ENCODE measurements at places on chromosomes 5 and 9.

DNA sequence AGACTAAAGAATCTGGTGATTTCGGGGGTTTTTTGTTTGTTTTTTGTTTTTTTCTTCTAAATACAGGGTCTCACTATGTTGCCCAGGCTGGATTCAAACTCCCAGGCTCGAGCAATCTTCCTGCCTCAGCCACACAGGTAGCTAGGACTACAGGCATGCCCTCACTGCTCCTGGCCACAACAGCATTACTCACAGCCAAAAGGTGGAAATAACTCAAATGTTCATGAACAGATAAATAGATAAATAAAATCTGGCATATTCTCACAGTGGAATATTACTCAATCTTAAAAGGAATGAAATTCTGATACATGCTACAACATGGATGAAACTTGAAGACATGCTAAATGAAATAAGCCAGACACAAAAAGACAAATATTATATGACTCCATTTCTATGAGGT is 19.8 kb upstream of the RAD23B start:
- no peak for DNase-seq

- DNase-seq: no peak
Observed at GRCh38 chr9:131289301-131290035, at the start of gene PLPP7. PLPP7 (plus strand) TSS chr9:131289723; CDS start chr9:131289998, 275 bp downstream.

DNA sequence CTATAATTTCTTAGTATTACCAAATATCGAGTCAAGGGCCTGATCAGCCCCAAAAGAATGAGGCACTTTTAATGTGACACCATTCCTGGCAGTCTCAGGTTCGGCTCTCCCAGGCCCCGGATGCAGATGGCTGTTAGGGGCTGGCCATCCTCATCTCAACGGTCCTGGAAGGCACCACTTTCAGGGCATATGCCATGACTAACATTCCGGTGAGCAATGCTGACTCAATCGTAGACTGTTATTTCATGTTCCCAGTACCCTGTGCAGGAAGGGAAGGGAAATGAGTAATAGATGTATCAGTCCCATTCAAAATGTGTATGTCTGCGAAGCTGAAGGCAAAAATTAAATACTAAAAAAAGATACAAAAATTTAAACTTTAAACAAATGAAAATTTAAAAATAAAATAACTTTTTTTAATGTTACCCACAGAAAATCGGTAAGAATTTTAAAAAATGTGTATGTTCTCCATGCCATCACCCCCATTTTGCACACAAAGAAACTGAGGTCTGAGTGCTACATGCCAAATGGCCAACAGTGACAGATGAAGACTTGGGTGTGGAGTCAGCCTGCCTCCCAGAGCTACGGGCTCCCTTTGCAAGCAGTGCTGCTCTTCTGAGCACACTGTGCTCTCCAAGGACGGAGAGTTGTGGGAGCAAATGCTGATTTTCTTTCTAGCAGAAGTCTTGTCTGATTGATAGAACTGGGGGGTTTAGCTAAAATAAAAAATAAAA is 79.0 kb downstream of the GLDC start:
- DNase-seq: peak; percentile 19

GRCh38 chr5:5140479-5141338 is 579 bp downstream of the ADAMTS16 start:
- no peak for DNase-seq

GRCh38 chr5:175471628-175472027 is 6.7 kb upstream of the SFXN1 start:
- DNase-seq: no peak

DNA sequence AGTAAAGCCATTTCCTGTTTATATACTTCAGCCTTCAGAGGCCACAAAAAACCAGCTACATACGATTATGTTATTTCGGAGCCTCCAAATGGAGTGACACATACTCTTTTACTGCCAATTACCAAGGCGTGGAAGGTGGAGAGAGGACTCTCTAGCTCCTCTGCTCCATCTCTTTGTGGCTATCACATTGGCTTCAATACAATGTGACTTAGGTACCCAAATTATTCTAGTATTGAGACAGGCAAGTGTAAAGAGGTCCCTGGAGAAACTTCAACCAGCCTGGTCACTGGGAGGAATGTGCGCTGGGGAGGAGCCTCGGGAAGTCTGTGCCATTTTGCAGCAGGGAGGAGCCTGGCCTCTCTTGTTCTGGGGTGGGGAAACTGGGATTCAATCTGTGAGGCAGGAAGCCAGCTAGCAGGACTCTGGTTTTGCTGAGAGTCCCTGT is 85.8 kb upstream of the TAS2R1 start:
- no peak for DNase-seq

DNA sequence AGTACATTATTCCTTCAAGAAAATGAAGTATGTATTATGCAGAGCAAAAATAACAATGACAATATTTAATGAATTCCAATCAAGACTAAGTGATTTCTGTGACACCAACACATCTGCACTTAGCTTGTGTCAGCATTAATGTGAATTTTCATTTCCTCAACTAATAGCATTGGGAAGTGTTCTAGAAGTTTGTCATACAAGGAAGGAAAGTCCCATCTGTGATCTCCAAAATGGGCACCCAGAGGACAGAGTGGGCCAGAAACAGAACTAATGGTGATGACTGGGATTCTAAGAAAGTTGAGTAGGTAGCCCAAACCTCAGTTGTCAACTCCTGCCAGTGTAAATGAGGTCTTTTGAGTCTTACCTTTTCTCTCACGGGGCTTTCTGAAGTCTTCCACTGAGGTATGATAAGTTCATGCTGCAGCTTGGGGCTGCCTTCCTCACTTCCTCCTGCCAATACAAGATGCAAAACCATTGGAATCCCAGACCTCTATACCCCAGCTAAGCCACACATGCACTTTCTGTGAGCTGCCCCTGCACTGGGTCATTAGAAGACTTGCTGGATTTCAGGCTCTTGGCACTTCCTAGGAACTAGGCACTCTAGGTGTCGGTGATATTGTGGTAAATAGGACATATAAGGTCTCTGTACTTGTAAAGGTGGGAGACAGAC is 4.9 kb downstream of the ADAM19 start:
- DNase-seq: no peak

- no peak for DNase-seq
Observed at GRCh38 chr5:149216496-149216895, 55.2 kb upstream of the AFAP1L1 start.

DNA sequence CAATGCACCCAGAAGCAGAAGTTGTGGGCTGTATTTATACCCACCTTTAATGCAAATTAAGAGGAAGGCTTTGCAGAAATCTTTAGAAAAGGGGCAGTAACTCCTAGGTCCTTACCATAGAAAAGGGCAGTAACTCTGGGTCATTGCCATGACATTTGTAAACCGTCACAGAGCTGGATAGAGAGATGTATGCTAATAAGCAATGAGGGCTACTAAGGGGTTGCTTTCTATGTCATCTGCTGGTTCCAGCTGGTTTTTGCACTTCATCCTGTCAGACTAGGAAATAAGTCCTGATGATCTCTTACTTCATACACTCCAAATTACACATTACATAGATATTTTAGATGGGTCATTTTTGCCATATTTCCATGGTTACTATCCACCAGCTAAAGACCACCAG is 299.1 kb upstream of the TYRP1 start:
- DNase-seq: no peak

- no peak for DNase-seq
Observed at GRCh38 chr5:87069974-87070608, 197.6 kb upstream of the RASA1 start.

- no peak for DNase-seq
Observed at GRCh38 chr5:132003982-132004381, 7.5 kb downstream of the ACSL6 start.

- no peak for DNase-seq
Observed at GRCh38 chr9:2726650-2727340, 9.5 kb downstream of the KCNV2 start.

DNA sequence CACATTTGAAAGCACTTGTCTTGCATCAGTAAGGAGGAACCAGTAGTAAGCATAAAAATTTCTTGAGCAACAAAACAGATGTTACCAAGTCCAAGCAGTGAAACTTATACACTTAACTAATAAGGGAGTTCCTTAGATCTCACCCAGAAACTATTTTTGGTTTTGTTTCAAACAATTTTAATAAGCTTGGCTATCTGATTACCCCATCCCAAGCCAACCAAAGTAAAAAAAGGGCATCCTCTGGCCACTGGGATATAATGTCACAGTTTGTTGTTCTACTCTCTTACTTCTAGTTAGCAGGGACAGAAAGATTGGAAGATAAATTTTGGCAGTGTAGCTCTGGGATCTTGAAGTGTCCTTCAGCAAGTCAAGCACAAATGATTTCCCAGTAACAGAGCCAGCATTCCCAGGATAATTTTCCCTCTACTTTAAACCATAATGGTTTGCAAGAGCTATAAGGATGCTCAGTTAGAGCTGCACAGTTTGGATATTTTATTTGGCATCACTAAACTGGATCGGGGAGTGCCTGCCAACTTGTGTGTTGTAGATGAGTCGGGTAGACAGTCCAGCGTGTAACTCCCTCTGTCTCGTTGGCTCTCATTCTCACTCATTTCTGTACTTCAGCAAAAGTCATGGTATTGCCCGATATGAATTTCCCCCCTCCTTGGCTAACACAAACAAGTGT is 161.9 kb upstream of the HMHB1 start:
- no peak for DNase-seq

DNA sequence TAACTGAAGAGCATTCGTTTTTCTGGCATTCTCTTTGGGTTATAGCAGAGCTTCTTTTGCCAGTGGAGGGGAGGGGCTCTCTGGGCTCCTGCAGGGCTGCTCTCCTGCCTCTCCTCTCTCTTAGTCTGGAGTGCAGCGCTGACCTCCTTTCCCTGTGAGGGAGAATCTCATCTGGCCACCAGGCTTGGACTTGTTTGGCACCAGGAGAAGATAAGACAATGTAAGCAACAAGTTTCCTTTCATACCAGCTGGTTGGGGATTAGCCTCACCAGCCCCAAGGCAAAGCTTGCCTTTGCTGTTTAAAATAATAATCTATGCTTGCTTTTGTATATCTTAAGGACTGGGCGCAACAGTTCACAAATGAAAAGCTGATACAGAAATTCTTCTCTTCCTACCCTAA is 196.4 kb downstream of the TLE4 start:
- DNase-seq: no peak

DNA sequence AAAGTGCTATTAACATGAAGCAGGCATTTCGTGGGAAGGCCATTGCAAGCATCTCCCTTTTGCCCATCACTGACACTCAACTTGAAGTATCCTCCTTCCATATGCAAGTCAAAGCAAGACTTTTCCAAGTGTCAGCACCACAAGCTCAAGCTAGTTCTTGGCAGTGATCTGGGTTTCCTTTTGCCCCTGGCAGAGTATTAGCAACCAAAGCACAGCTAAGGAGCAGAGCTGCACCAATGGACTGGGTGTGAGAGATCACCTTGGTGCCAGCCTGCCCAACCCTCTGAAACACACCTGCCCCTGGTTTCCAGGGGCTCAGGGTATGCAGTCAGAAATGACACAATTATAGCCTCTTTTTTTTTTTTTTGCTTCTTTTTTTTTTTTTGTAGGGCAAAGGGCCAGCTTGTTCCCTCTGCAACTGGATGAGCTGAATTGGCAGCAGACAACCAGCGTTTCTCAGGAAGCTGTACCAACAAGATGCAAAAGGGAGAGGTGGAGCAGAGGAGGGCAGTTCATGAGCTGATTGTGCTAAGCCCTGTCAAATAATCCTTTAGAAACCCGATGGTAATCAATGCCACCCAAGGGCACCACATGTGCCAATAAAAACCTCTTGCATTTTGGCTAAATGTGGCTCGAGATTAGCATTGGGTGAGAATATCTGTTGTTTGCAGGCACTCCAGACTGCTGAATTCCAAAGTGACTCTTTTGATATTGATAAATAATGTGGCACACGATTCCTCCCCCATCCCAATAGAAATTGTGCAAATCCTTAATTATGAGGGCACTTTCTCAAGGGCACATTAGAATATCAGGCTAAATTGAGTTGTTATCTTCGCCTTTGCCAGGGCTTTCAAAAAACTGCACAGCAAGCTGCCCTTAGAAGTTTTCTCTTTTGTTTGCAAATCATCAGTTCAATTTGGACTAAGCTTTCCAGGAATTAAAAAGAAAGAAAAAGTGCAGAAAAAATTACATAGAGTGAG is 192.4 kb downstream of the GAS1 start:
- no peak for DNase-seq

- no peak for DNase-seq
Observed at GRCh38 chr5:133639850-133640528, 27.6 kb upstream of the FSTL4 start.

DNA sequence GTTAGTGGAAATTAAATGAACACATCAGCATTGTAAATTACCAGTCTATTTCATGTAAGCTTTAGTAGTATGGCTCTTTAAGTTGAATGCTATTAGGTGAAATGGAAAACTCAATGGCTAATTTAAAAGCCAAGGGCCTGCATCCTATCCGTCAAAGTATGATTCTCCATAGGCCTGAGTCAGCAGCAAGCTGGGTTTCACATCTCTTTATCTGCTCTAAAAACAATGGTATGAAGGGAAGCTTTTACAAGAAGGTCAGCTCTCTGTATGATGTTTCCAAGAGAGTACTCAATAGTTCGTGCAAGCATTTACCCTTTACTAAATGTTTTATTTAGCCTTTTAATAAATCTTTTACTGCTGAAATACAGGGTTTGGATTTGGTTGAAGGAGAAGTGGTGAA is 62.8 kb downstream of the MAP1B start:
- DNase-seq: no peak

DNA sequence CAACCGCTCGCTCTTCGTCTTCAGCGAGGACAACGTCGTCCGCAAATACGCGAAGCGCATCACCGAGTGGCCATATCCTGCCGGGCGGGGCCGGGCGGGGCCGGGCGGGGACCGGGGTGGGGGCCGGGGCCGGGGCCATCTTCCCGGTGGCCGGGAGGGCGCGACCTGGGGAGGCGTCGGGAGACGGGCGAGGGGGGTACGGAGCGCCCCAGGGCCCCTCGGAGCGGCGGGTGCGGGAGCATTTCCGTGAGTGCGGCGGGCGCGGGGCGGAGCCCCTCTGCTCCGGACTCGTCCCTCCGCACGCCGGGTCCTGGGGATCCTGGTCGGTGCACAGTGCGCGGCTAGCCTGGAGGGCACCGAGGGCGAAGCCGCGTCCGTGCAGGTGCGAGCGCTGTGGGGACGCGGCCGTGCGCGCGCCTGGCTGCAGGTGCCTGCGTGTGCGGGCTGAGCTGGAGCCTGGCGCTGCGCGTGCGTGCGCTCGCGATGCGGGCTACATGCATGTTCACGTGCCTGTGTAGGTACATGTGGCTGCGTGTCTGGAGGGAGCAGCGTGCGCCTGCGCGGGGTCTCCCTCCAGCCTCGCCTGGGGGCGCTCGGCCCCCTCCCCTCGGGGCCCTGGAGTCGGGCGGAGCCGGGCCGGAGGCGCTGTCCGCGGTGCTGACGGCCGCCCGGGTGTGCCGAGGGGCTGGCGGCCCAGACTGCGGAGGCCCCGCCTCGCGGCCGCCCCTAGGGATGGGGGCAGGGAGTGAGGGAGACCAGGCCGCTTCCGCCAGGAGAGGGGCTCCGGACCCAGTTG is 762 bp downstream of the CACNA1B start:
- DNase-seq: peak; percentile 32

GRCh38 chr5:40813698-40814281 is 15.6 kb upstream of the PRKAA1 start:
- no peak for DNase-seq

GRCh38 chr5:27328480-27328879 is 290.1 kb upstream of the CDH9 start:
- no peak for DNase-seq

Data from activated T-helper 2 cell treated with anti-CD3 and anti-CD28 coated beads, Interferon-gamma antibody, Interleukin-2, Interleukin-4, amounts not matched to agents 10 μg/mL and 5 μg/mL and 100 μg/mL, durations not matched to agents 14 hours and 24 hours and 36 hours (primary cell).